ENCODE measurements at places on chromosomes 7 and 10.
A peak's percentile ranks its signal among the peaks of the same experiment; 100 is the strongest.

DNA sequence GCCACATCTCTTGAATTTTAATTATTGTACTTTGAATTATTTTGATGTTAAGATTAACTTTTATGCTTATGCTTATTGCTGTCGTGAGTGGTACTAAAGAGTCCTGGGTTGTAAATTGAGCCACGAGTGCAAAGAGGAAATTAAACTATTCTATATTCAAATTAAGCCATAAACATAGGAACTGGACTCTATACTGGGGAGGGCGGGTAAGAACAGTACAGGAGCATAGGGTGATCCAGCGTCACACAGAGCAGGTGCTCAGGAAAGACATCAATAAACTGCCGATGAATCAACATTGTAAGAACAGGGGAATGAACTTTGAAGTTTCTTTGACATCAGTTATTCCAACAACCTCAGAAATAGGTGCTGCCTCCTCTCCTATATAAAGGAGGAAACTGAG lies 219.6 kb downstream of the CACNB2 start:
- no peak for DNase-seq

DNA sequence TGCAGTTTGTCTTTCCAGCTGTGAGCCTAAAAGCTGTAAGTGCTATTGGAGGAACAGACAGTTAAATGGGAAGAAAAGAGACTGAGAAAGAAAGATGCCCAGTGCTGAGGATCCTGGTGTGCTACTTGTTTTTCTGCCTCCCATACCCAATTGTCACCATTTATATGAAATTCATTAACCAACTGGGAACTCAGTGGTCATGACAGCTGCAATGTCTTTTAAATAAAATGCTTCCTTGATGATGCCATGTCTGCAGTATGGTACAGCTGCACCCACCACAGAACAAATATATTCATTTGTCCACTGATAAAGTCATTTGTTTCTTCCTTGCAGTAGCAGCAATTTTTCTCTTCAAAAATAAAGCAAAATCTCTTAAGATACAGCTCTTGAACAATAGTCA lies 15.6 kb upstream of the RTKN2 start:
- no peak for DNase-seq

DNA sequence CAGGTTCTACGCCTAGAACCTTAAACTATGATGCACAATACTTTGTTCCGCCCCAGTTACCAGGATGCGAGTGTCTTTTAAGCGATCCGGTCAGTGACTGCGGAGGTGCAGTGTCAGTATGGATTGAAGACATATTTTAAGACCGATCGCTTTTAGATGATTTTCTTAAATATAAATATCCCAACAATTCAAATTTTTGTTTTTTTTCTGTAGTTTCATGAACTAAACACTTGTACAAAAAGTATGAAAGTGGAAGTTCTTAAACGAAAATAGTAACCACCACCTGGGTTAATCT lies 835 bp downstream of the COMMD3 start:
- no peak for DNase-seq

DNA sequence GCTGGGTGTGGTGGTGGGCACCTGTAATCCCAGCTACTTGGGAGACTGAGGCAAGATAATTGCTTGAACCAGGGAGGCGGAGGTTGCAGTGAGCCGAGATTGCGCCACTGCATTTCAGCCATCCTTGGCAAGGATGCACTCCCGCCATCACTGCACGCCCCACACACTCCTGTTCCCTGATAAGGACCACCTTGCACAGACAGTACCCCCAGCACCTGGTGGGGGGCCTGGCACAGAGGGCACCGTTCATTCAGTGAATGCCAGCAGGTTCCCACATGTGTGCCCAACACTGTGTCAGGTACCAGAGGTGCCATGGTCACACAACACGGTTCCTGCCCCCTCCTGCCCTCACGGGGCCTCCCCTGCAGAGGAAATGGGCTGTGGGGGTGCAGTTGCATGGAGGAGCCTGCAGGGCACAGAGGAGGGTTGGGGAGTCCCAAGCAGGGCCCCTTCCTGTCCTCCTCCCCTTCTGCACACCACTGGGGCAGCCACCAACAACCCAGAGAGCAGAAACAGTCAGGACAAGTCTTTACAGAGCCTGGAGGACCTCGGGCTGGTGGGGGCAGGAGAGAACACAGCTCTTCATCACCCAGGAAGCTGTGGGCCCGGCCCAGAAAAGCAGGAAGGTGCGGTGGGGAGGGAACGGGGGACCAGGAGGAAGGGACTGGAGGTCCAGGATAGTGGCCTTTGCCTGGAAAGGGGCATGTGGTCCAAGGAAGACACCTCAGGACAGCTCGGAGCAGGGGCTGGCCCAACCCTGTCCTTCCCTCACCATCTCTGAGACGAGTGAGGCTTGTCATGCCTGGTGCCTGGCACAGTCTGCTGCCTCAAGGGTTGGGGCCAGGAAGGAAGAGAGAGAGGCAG lies 7.1 kb downstream of the CRYGN start:
- DNase-seq = peak; percentile 50

All from activated T-cell treated with anti-CD3 and anti-CD28 coated beads, Interleukin-2, amount 50 U/mL, for 1 hour (primary cell).